ENCODE measurements at places on chromosomes 12 and 14. TPM values are rescaled to one million over a fixed set of nuclear protein-coding genes. Genes with fewer than 3 reads are reported as not detected.

SIX1 gene
- 4.6 TPM for total RNA-seq

TAS2R19 gene
- total RNA-seq = 6.3 TPM

CHST11 gene
- 13.4 TPM for total RNA-seq

MAP3K9 gene
- 0.33 TPM for total RNA-seq

PDE3A gene
- 16.2 TPM for total RNA-seq

AQP2 gene
- not detected for total RNA-seq

TAS2R46 gene
- total RNA-seq = 4.7 TPM

RAB2B gene
- total RNA-seq = 28.1 TPM

IFI27 gene
- total RNA-seq = 78.2 TPM

AKAP3 gene
- 0.81 TPM for total RNA-seq

SMIM41 gene
- 0.98 TPM for total RNA-seq

SLC35F4 gene
- not detected for total RNA-seq

PSMD9 gene
- 27.6 TPM for total RNA-seq

EXOC3L4 gene
- 0.41 TPM for total RNA-seq

CATSPERB gene
- total RNA-seq = not detected

SERPINA3 gene
- 13.6 TPM for total RNA-seq

KRT3 gene
- total RNA-seq = not detected

ESR2 gene
- 0.16 TPM for total RNA-seq

LYZ gene
- not detected for total RNA-seq

GALNT9 gene
- 0.49 TPM for total RNA-seq

KRT83 gene
- total RNA-seq = not detected

TMTC2 gene
- 83.6 TPM for total RNA-seq

GPD1 gene
- total RNA-seq = 0.36 TPM
